T-helper 2 cell treated with Interferon-gamma antibody and Interleukin-4, amounts not matched to agents 100 ng/mL and 5 ng/mL, for 36 hours (primary cell): ENCODE measurements at places on chromosomes 6 and 20. TPM values are rescaled to one million over a fixed set of nuclear protein-coding genes. Genes with fewer than 3 reads are reported as not detected.

The UBE2C gene
- 181 and 183 TPM in 2 replicates for total RNA-seq

The SESN1 gene
- 14.4 and 15.0 TPM in 2 replicates for total RNA-seq

The HRH3 gene
- total RNA-seq, result not detected in 2 replicates

The LTB gene
- total RNA-seq, result 767 and 782 TPM in 2 replicates

The TRIM40 gene
- not detected in 2 replicates for total RNA-seq

The SMOC2 gene
- total RNA-seq, result not detected in 2 replicates

The CCN5 gene
- not detected in 2 replicates for total RNA-seq

The CDH4 gene
- total RNA-seq, result 0.05 TPM in 1 of 2 replicates, not detected in the other

The GLP1R gene
- not detected in 2 replicates for total RNA-seq
